ENCODE measurements at places on chromosomes 7 and 10.

- DNase-seq: no peak
Observed at GRCh38 chr10:12543589-12543988, 194.2 kb downstream of the CAMK1D start.

- DNase-seq: no peak
Observed at GRCh38 chr10:124533266-124533665, 71.6 kb downstream of the LHPP start.

DNA sequence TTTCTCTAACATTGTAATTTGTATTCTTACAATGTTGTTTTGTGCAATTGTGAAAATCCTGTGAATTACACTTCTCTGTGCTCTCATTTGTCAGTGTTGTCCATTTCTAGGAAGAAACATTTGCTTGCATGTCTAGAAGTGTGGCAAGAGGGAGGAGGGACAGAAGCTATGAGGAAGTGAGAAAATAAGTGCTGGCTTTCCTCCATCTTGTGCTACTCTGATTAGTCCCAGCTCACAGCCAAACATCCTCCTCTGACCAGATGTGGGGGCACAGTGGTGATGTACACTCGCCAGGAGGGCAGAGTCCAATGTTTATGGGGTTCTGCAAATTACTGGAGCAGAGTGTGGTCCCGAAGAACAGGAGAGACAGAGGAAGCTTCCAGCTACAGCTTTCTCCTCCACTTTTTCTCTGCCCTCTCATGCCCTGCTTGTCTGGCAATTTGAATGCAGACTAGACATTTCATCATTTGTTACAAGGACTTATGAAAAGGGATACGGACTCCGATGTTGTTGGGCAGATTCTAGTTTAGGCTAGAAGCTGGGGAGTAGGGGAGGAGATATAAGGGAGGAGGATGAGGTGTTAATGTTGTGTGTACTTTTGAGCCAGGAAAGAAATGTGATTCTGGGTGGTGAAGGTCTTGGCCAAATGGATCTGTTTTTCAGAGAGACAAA is 131.0 kb upstream of the C1GALT1 start:
- DNase-seq: no peak

GRCh38 chr10:3006607-3007006 is 60.7 kb upstream of the PFKP start:
- no peak for DNase-seq

- no peak for DNase-seq
Observed at GRCh38 chr7:80954191-80954590, 35.3 kb upstream of the SEMA3C start.

DNA sequence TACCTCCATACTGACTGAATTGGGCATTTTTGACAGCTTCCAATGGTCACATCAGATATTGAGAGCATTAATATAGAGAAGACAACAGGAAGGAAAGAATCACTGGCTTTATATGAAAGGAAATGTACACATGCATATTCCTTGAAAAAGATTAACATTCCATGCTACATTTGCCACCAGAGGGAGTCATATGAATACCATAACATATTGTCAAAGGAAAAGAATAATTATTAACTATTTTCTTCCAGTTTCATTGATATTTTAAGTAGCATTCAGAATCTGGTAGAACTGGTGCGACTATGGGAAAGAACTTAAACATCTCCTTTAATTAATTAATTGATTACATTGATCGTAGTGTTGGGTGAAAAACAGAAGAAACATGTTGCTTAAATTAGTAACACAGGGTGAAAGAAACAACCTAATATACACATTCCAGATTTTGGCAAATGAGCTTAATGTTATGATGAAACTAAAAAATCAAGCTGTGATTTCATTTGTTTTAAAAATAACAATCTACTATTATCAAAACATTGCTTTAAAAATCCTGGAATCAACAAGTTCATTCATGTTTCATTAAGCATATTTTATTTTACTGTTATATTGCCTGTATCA is 71.5 kb downstream of the GPR85 start:
- no peak for DNase-seq

GRCh38 chr7:155371884-155372781 is 74.5 kb downstream of the INSIG1 start:
- no peak for DNase-seq

DNA sequence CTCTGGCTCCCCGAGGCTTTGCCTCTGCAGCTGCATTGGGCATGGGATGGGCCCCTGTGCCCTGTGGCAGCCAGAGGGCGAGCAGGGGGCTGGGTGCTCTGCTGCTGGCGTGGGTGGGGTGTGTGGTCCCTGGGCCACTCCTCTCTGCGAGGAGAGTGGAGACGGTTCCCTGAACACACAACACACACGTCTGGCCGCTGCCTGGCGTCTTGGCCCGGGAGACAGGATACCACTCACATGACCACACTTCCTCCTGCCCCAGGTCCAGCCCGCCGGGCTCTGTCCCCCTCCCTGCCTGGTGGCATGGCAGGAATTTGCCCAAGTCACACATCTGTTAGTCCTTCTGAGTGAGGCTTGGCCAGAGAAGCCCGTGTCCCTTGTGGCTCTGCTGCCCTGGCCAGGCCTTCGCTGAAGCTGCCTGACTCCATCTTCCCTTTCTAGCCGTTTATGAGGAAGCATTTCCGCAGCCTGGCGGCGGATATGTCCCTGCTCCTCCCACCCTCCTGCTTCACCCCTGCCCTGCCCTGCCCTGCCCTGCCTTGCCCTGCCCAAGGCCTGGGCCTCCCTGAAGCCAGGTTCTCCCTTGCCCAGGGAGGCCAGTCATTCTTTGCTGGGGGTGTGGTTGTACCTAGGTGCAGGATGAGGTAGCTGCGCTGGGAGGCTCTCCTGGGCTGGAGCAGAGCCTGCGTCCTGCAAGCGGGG is 3.0 kb downstream of the BRI3 start:
- DNase-seq: no peak

- no peak for DNase-seq
Observed at GRCh38 chr7:137545059-137545716, 201.7 kb upstream of the PTN start.

- no peak for DNase-seq
Observed at GRCh38 chr10:78277314-78278057, 243.8 kb downstream of the RPS24 start.

GRCh38 chr10:103284170-103284569 is 7.2 kb downstream of the INA start:
- no peak for DNase-seq

GRCh38 chr7:158263110-158263963 is 324.3 kb downstream of the PTPRN2 start:
- no peak for DNase-seq

DNA sequence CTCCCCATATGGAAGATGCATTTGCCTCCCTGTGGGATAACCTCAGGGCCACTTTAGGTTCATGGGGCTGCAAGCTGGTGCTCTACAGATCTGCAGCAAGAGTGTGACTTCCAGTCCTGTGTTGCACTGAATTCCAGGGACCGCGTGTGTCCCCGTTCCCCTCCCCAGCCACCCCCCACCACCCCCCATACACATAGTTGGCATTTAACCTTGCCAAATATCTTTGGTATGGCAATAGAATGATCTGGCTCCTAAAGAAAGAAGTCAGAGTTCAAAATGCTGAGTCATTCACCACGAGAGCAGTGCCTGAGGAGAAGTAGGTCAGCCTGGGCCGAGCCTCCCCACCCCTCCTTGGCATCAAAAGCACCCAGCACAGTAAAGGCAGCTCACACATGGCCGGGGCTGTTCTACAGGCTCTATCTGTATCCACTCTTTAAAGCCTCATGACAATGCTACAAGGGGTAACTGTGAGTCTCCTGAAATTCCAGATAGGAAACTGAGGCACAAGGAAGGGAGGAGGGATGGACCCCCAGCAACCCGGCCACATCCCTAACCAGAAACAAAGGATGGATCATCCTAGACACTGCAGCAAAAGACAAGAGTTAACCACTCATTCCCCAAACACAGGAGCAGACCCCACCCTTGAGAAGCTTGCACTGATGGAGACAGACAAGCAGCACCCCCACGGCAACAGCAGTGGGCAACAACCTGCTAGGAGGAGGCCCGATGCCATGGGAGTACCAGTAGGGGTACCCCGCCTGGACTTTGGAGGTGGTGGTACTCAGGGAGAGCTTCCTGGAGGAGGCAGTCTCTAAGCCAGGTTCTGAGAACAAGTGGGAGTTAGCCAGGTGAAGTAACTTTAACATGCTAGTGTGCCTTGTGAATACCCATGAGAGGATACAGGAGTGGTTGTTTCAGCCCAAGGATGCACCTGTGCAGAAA is 70.3 kb upstream of the NANOS1 start:
- no peak for DNase-seq

- DNase-seq: no peak
Observed at GRCh38 chr10:51629934-51630639, 69.3 kb downstream of the CSTF2T start.

DNA sequence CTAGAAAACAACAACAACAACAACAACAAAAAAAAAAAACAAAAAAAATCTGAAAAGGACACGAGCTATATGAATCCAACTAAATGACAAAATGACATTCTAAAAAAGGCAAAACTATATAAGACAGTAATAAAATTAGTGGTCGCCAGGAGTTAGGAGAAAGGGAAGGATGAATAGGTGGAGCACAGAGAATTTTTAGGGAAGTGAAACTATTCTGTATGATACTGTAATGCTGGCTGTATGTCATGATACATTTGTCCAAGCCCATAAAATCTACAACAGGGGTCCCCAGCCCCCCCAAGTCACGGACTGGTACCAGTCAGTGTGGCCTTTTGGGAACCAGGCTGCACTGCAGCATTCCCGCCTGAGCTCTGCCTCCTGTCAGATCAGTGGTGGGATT is 2.8 kb upstream of the PUS7 start:
- DNase-seq: no peak

DNA sequence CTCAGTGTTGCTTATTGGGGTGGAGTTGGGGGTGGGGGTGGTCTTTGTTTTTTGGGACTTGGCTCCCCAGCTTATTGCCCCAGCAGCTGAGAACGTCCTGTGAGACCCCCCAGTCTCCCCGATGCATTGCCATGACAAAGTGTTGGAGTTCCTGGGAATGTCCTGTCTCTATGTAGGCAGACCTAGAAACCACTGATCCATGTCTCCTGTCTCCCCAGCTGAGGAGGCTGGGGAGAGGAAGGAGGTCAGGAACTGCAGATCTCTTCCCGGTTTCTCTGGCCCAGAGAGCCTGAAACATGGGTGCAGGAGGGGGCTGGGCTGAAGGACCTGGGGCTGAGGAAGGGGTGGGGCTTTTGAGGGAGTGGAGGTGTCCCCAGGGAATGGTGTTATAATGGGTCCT is 80.2 kb upstream of the GTF2IRD1 start:
- DNase-seq: no peak

DNA sequence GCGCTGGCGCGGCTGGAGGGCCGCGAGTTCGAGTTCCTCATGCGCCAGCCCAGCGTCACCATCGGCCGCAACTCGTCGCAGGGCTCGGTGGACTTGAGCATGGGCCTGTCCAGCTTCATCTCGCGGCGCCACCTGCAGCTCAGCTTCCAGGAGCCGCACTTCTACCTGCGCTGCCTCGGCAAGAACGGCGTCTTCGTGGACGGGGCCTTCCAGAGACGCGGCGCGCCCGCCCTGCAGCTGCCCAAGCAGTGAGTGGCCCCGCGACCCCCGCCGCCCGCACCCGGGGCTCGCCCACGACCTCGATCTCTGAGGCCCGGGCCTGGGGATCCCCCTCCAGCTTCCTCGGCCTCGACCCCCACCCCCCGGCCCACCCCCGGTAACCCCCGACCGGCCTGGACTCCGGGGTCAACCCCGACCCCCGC is 537 bp downstream of the FOXK1 start:
- DNase-seq: no peak

- no peak for DNase-seq
Observed at GRCh38 chr10:26697922-26698608, 564 bp downstream of the PDSS1 start.

GRCh38 chr7:112407261-112407660 is 43.0 kb upstream of the IFRD1 start:
- DNase-seq: no peak

GRCh38 chr10:92264249-92264648 is 26.6 kb downstream of the CPEB3 start:
- no peak for DNase-seq

GRCh38 chr7:42869131-42870020 is 42.5 kb downstream of the C7orf25 start:
- no peak for DNase-seq

DNA sequence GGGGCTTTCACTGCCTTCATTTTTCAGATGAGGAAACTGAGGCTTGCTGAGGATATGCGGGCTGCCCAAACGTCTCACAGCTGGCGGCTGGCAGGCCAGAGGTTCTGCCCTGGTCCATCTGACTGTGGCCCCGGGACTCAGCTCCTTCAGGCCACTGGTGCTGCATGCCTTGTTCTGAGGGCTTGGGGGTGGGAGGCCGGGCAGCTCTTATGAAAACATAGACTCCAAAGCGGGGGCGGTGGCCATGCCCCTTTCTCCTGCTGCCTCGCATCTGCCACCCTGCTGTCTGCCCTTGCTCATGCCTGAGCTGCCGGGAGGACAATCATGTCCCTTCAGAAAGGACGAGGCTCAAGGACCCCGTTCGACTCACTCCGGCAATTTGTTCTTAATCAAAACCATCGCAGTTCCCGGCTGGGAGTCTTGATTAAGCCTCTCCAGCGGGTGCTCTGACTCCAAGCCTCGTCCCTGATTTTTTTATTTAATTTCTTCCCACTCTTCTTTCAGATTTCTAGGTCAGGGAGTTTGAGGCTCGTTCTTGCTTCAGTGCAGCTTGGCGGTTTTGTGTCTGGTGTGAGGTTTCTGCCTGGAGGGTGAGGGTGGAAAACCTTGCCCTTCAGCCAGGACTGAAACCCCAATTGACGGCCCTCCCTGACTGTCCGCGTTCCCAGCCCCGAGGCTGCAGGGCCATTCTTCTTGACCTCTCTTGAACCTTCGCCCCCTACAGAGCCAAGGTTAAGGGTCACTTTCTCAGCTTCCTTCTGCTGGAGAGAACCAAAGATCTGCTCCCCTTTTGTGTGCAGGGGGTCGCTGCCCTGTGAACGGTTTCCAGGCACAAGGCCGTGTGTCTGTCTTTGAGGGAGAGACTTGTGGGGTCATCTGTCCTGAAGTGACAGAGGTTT is 120.8 kb downstream of the DNAJB6 start:
- no peak for DNase-seq

- DNase-seq: no peak
Observed at GRCh38 chr10:78641693-78642092, 427.1 kb upstream of the ZMIZ1 start.
